ENCODE measurements at places on chromosomes 1 and 21.

GRCh38 chr1:153883223-153883622 lies 39.5 kb downstream of the GATAD2B start:
- no peak for DNase-seq

DNA sequence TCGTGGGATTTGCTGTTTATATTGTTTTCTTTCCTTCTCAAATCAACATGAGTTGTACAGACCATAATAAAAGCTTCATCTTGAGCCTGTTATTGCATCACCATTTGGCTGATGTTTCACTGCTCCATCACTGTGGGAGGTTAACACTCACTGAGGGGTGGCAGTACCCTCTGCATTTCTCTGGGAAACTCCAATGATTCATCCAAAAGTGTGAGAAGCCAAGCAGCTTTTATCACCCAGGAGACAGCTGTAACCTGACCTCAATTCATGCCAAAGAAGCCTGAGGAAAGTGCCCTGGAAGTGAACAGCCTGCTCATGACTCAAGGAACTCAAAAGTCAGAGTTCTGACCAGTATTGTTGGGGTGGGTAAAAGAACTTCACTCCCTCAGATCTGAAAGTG lies 84.1 kb downstream of the GPR88 start:
- DNase-seq, result peak; percentile 74

DNA sequence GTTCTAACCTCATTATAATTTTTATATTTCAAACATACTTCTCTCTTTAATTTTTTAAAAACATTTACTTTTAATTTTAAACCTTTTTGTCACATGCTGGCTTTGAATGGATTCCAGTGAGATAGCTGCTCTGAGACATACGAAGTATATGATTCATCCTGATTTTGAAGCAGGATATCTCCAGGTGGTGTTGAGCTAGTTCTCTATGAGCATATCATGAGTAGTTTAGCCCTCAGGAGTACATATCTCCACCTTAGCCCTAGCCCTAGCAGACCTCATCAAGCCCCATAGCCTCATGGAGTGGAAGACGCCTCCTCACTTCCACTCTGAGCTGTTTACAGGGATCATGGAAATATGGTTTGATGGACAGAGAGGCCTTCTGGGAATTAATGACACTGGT lies 183.2 kb upstream of the C21orf91 start:
- DNase-seq, result no peak

DNA sequence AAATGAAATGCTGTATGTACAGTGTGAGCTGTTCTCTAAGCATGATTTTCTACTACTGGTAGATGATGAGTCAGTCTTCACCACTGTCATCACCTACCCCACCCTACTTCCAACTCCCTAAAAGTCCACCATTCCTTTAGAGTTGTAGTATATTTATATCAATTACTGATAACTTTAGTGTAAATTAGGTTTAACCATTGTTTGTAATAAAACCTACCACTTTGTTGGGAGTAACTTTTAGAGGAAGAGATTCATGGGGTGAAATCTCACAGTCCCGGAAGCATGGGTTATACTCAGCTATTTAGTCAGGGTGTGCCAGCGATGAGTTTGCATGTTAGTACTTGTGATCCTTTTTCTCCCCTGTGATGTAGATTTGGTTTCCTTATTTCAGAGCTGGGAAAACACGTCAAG lies 17.1 kb downstream of the MORC3 start:
- no peak for DNase-seq

- DNase-seq, result no peak
Observed at GRCh38 chr1:68051475-68051874, 1.0 kb upstream of the DIRAS3 start.

- peak; percentile 82 for DNase-seq
Observed at GRCh38 chr1:82464362-82465001, 663.7 kb downstream of the ADGRL2 start.

DNA sequence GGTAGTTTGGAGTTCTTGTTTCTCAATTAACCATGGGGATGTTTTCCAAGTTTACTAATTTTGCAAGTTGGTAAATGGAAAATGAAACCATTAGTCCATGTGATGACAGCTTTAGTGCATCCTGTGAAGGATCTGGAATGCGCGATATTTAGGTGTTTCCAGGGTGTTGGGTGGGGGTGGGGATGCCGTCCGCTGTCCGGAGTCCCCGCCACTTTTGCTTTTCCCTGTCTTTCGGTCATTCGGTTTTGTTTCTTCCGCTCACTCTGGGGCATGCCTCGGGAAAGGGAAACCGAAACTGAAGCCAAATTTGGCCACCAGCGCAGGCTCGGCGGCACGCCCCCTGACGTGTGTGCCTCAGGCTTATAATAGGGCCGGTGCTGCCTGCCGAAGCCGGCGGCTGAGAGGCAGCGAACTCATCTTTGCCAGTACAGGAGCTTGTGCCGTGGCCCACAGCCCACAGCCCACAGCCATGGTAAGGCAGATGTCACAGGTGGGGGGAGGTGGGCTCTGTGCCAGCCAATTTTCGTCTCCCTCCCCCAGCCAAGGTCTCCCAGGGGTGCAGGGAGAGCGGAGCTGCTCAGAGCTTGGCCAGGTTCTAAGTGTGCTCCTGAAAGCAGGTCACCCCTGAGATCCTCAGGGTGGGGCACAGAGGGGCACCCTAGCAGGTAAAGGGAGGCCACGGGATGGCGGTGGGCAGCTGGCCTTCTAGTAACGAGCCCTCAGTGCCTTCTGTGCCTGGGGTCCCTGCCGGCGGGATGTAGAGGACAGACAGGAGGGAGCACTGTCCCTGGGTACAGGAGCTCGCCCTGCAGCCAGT lies at the start of gene ISG15:
TSS of gene ISG15 (plus strand) at position 393 of the 817 bp plus-strand sequence. CDS start at position 470, 77 bp downstream.
- peak; percentile 94 for DNase-seq

DNA sequence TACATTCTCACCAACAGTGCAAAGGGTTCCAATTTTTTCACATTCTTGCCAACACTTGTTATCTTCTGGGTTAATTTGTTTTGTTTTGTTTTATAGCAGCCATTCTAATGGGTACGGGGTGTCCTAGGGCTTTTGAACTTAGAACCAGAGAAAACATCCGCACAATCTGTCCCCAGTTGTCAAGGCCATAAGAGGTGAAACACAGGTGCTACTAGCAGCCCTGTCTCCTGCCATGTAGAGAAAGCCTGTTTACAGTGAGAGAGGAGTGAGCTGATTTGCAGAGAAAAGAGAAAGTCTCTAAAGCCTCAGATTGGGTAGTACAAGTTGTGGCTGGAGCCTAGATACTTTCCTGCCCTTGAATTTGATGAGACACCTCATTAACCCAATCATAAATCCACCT lies 46.4 kb upstream of the BMP8B start:
- no peak for DNase-seq
